ENCODE measurements at places on chromosomes 16 and 17.

- no peak for DNase-seq
Observed at GRCh38 chr17:50213026-50214022, 11.9 kb upstream of the COL1A1 start.

DNA sequence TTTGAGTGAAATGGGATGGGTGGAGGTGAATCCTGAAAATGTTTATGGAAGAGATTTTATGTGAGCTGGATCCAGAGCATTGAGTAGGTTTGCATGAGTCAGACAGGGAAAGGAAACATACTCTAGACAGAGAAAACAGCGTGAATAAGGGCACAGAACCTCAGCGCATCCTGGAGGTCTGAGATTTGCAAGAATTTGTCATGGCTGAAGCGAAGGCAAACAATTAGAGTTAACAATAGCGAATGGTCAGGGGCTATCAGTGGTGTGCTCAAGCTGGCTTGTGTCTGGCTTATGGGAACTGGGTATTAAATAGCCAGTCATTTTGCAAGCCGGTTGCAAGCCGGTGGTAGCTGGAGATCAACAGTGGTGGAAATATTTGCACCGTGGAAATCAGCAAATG, 36.4 kb downstream of the MAP2K6 start:
- DNase-seq = no peak

DNA sequence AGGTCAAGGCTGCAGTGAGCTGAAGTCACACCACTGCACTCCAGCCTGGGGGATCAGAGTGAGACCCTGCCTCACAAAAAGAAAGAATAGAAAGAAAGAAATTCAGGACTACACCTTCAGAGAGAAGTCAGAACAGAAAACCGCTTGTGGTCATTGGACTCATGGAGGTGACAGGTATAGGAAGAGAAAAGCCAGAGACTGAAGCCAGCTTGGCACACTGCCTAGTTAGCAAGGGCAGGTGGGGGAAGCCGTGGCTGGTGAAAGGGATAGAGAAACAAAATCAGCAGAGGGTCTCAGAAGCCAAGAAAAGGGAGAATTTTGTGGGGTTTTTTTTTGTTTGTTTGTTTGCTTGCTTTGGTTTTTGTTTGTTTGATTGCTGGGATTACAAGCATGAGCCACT, 32.9 kb upstream of the SKAP1 start:
- no peak for DNase-seq

- no peak for DNase-seq
Observed at GRCh38 chr16:66610111-66610820, 5.8 kb downstream of the CMTM3 start.

DNA sequence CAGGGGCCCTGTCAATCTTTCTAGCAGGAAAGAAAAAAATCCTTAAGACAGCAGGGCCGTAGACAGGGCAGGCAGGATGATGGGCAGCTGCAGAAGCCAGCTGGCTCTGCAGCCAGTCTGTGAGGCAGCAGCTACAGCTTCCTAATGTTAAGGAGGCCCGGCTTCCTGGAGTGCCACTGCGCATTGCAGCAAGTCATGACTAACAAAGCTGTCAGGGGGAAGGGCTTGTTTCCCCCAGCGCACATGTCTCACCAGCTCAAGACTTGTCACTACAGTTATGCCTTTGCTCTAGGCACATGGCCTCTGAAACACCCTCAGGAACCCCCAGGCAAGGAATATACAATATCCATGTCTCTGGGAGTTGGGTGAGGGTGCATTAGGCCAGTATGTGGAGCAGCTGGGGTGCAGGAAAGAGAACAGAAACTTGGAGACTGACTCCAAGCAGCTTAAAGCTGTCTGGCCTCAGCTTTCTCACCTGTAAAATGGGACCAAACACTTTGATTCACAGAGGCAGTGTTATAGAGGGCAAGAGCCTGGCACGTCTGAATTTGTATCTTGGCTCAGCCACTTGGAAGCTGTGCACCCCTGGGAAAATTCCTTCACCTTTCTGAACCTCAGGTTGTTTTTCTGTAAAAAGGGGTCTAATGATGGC, 220.0 kb downstream of the HAPSTR1 start:
- DNase-seq = no peak

DNA sequence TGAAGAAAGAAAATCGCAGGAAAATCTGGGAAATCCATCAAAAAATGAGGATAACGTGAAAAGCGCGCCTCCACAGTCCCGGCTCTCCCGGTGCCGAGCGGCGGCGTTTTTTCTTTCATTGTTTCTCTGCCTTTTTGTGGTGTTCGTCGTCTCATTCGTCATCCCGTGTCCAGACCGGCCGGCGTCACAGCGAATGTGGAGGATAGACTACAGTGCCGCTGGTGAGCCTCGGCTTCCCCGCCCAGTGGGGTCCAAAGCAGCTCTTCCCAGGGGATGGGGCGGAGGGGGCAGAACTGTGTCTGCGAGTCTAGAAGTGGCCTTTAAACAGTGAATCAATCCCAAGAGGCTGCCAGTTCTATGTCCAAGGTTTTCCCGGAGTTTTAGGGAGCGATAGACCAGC, 19.8 kb downstream of the FAM234A start:
- DNase-seq = no peak
